ENCODE measurements at places on chromosomes 2 and 18.

DNA sequence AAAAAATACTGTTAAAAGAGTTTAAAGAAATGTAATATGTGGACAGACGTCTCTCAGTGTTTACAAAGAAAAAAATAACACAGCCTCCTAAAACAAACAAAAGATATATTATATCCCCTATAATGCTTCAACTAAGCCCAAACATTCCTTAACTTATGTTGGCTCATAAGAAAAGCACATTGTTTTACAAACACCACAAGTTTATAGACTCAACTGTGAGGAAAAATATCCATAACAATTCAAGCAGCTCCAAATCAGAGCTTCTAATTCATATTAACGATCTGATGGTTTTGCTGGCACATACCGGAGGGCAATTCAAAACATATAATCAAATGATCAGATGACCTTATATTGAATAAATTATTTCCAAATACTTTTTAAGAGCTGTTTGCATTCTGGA lies 5.5 kb downstream of the LPIN2 start:
- no peak for DNase-seq

- no peak for DNase-seq
These were observed 98.2 kb downstream of the SOCS6 start for GRCh38 chr18:70387027-70387426.

DNA sequence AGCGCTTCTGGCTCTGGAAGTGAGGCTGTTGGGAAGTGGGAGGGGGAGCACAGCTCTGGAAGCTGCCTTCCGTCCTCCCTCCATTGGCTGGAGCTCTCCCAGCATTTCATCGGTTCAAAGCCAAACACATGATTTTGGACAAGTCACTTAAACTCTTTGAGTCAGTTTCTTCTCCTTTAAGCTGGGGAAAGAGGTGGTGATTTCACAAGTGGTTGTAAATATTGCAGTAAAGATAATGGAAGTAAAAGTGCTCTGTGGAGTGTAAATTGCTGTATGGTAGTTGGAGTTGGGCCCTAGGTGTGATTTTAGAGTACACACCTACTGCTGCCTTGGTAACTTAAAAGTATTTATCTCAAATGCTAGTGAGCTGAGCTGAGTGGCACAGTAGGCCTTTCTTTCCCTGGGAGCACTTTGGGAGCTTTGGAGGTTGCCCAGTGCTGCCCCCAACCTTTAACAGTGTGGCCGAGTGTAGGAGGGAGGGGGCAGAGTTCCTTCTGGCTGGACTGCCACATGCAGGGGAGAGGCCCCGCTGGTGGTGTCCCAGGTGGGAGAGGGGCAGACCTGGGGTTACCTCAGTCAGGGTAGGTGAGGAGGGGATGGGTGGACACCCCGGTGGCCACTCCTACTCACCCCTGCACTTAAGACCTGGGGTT lies 54.7 kb downstream of the ASAP2 start:
- DNase-seq: no peak

DNA sequence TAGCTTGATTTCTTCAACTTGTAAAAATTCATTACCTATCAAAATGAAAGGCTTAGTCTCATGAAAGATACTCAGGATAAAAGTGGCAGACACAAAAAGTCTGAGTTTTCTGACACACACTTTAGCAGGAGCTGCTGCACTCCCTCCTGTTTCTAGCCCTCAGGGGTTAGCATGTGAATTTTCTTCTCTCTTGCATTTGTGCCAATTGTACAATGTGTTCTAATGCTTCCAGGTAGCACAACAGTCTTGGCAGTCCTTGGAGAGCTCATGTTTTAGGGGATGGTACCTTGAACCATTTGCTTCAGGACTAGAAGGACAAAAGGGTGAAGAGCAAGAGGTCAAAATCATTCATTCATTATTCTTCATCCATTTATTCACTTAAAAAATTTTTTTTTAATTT lies 316.8 kb downstream of the AFF3 start:
- DNase-seq: no peak

DNA sequence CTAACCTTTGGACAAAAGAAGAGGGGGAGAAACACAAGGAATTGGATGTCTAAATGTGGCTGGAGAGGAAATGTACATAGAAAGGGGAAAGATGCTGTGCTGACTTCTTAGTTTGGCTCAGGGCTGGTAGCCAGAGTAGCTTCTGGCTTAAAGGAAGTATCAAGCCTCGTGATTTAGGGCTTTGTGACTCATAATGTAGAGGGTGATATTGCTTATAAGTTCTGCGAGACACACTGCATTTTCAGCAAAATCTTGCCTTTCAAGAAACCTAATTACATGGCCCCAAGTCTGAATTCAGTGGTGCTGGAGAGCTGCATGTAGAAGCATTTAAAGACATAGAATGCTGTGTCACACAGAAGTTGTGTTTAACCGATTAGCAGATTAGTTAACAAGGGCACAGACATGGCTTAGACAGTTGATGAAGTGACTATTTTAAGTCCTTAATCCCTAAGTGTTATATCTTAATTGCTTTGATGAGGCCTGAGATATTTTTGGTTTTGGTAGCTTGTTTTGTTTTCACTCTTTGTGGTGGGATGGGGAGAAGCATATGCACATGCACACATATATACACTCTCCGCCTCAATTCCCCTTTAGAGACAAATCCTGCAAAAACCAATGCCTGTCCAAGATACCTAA lies 66.4 kb downstream of the EPAS1 start:
- DNase-seq: no peak

GRCh38 chr2:196182439-196183171 lies 11.2 kb upstream of the STK17B start:
- DNase-seq: no peak

- DNase-seq: no peak
These were observed 107.1 kb downstream of the CDC42EP3 start for GRCh38 chr2:37564356-37564755.

DNA sequence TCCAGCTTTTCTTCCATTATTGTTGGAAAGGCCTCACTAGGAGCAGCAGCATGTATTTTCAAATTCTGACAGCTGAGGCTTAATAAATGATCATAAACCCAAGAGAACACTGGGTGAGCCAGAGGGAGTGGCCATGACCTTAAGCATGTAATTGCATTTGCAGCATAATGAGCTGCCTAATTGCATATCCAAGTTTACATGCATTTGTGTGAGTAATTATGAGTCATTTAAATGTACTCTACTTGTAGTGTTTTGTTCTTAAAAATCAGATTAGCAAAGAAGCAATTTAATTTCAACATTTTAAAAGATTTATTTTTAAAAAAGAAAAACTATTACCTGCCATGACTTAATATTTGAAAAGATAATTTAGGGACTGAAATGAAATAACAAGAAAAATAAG lies 74.8 kb downstream of the NOL10 start:
- no peak for DNase-seq

DNA sequence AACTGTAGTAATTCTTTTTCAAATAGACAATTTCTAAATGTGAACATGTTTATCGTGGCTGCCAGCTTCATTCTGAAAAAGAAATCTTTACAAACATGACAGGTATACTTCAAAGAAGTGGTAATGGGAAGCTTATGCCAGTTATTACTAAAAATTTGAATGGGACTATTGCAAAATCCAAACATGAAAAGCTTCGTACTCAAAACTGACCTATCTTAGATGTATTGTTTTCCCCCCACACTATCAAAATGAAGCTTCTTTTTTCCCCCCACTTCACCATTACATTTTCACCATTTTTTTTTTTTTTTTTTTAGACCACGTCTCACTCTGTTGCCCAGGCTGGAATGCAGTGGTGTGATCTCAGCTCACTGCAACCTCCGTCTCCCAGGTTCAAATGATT lies 50.4 kb upstream of the SERTAD2 start:
- no peak for DNase-seq

GRCh38 chr2:167534443-167534842 lies 646.2 kb downstream of the XIRP2 start:
- DNase-seq: no peak

DNA sequence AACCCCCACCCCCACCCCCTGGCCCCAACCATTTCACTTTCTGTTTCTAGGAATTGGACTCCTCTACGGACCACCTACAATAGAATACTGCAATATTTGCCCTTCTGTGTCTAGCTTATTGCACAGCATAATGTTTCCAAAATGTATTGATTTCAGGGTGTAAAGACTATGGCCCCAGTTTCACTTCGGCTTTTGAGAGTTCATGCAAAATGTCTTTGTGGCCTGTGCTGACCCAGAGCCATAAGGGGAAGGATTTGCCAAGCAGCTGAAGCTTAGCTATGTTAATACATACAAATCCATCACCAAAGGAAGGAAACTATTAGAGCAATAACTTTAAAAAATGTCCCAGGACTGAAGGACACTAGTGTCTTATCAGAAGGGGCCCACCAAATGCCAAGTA lies 11.2 kb upstream of the ATP9B start:
- no peak for DNase-seq

DNA sequence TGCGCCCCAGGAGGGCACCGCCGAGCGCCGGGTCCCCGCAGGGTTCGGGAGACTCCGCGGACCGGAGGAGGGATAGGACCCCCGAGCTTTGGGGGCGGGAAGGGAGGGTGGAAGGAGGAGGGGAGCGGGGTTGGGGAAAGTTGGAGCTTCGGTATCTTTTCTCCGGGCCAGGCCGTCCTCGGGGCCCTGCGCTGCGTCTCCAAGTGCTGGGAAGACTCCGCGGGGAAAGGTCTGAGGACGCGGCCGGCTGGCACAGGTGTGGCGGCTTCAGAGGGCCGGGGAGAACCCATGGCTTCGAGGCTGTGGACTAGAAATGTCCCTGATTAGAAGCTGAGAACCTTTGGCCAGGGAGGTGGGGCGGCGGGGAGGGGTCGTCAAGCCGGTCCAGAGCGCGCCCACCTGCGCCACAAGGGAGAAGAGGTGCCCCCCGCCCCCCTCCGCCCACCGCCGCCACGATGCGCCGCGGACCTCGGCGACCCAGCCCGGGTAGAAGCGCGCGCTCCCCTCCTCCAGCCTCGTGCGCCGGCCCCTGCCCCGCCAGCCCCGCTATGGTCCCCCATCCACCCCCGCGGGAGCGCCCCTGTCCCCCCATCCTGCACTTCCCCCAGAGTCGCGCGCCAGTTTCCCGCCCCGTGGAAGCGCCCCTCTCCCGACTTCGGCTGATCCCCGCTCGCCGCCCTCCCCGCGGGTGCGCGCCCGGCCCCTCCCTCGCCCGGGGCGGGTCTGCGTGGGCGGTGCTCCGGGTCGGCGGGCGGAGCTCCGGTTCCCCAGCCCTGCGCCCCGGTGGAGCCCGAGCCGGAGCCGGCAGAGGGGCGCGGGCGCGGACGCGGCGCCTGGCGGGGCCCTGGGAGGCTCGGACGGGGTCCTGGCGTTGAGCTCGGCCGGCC lies at the start of gene SNTG2:
SNTG2 (plus strand) TSS at position 770 of the 887 bp plus-strand sequence. CDS start 148 bp downstream, outside the sequence.
- no peak for DNase-seq

- DNase-seq: no peak
These were observed 149.8 kb downstream of the SUCLG1 start for GRCh38 chr2:84309281-84309680.

DNA sequence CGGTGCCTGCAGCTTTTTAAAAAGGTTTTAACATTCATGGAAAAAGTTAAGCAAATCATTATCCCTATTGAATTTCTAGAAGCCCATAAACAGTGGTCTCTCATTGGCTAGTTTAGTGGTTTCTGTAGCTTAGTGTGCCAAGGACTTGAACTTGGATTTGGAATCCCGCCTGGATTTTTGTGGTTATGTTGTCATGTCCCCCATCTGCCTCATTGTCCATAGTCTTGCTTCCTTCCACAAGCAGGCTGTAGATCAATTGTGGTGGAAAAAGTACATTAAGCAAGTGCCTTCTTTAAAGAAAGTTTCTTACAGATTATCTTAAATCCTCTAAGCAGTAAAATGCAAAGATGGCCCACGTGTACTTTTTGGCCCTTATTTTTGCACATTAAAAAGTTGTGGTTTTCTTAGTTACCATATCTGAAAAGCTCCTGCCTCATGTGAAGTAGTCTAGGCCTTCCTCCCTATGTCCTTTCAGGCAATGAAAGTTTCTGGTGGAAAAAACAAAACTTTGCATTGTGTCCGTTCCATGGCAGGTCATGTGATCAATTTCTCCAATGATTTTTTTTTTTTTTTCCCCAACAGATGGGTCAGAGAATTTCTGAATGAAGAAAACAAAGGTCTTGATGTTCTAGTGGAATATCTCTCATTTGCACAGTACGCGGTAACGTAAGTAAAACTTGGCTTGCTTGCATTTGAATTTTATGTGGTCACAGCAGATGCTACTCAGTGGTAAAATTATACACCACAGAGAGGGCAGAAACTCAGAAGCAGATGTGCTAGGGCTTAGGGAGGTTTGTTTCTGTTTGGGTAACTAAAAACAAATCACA lies 158.9 kb downstream of the PRPF40A start:
- no peak for DNase-seq

GRCh38 chr18:23648940-23649607 lies 13.6 kb downstream of the ANKRD29 start:
- no peak for DNase-seq

DNA sequence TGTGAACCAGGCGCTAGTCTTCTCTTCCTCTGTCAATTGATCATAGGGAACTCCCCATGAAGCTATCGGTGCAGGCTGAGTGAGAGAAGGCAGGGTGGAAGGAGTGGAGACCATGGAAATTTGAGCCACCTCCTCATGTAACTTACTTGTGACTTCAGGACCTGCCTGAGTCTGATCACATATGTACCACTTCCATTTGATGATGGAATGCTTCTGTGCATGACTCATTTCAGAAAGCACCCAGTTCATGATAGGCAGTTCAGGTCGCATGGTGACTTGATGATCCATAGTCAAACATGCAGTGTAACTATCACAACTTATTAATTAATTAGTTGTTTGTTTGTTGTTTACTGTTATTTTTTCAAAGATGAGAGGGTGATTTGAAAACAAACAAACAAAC lies 1296.7 kb downstream of the SUCLG1 start:
- DNase-seq: no peak

GRCh38 chr2:110101280-110101844 lies 14.3 kb downstream of the MALL start:
- DNase-seq: no peak

DNA sequence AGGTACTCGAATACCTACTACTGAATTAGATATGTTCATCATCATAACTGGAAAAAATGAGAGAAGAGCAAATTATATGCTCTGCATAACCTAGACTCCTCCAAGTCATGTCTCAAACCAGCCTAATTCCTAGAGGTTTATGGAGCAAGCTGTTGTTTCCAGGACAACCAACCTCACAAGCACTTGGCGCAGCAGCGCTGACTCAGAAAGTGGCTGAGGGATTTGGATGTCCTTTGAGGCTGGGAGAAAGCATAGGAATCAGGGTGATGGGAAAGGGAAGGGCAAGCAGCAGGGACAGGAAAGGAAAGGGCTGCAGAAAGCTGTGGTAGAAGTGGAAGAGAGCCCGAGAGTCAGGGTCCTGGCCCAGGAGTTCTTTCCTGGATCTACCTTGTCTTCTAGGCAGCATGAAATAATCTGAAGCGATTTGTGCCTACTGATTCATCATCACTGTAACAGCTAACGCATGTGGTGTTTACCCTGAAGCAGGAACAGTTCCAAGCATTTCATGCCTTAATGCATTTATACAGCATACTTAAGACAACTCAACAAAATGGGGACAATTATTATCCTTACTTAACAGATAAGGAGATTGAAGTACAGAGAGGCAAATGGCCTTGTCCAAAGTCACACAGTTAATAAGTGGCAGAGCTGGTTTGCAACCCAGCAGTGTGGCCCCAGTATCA lies 3.7 kb downstream of the PLEK start:
- DNase-seq: no peak

- DNase-seq: no peak
These were observed 17.9 kb upstream of the AGXT start for GRCh38 chr2:240850756-240851077.

GRCh38 chr2:120466704-120467054 lies 120.7 kb downstream of the INHBB start:
- DNase-seq: no peak
